ENCODE measurements at places on chromosomes 7 and 10. TPM values are rescaled to one million over a fixed set of nuclear protein-coding genes. Genes with fewer than 3 reads are reported as not detected.

TRIL gene
- not detected for total RNA-seq

RNLS gene
- total RNA-seq: 16.6 TPM

WNT2 gene
- not detected for total RNA-seq

TAS2R4 gene
- 0.96 TPM for total RNA-seq

PTEN gene
- 94.2 TPM for total RNA-seq

ADCK2 gene
- total RNA-seq: 68.4 TPM

CFAP69 gene
- 1.1 TPM for total RNA-seq

C10orf105 gene
- not detected for total RNA-seq

EVX1 gene
- not detected for total RNA-seq

PRKCQ gene
- 2.3 TPM for total RNA-seq

IFIT1B gene
- total RNA-seq: not detected

DNMBP gene
- 6.6 TPM for total RNA-seq

GDF2 gene
- not detected for total RNA-seq

H2BK1 gene
- total RNA-seq: not detected

HOXA11 gene
- not detected for total RNA-seq

CACNA2D1 gene
- 0.64 TPM for total RNA-seq

XRCC2 gene
- total RNA-seq: 0.48 TPM

VWC2 gene
- total RNA-seq: not detected

TMEM184A gene
- total RNA-seq: 8.2 TPM

UBE2D1 gene
- 11.1 TPM for total RNA-seq

CLCN1 gene
- not detected for total RNA-seq

SRGN gene
- 13.5 TPM for total RNA-seq

SYT15B gene
- 0.21 TPM for total RNA-seq

ATRNL1 gene
- 0.43 TPM for total RNA-seq

LIPK gene
- total RNA-seq: 0.48 TPM

ANK3 gene
- 14.7 TPM for total RNA-seq

CYP3A7 gene
- not detected for total RNA-seq

TMEM178B gene
- 4.8 TPM for total RNA-seq

FAM25G gene
- not detected for total RNA-seq

AMPH gene
- not detected for total RNA-seq

Data from tracheal epithelial cell (primary cell).